ENCODE measurements at places on chromosomes 3 and 15.

GRCh38 chr15:80562846-80563245 is 132.3 kb upstream of the ABHD17C start:
- DNase-seq, result no peak

DNA sequence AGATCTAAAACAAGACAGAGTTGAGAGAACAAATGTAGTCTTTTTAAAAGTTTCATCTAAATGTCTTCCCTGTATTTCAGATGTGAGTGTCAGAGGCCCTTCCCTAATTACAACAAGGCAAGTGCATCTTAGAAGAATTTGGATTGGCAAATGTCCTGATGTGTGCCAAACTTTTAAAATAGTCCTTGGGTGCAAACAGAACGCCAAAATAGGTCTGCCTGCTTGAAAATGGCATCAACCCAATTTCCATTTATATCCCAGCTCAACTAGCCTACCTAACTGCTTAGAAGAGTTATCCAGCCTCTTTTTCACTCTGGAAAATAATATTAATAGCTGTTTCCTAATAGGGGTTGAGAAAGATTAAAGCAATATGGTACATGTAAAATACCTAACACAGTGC is 311.8 kb upstream of the ARRDC4 start:
- DNase-seq, result no peak

- no peak for DNase-seq
These were observed 51.8 kb downstream of the CHST2 start for GRCh38 chr3:143171141-143171980.

GRCh38 chr3:63847718-63848450 is 15.7 kb downstream of the THOC7 start:
- DNase-seq, result peak; percentile 49

- no peak for DNase-seq
These were observed 3.6 kb downstream of the PLCL2 start for GRCh38 chr3:16888356-16888755.

DNA sequence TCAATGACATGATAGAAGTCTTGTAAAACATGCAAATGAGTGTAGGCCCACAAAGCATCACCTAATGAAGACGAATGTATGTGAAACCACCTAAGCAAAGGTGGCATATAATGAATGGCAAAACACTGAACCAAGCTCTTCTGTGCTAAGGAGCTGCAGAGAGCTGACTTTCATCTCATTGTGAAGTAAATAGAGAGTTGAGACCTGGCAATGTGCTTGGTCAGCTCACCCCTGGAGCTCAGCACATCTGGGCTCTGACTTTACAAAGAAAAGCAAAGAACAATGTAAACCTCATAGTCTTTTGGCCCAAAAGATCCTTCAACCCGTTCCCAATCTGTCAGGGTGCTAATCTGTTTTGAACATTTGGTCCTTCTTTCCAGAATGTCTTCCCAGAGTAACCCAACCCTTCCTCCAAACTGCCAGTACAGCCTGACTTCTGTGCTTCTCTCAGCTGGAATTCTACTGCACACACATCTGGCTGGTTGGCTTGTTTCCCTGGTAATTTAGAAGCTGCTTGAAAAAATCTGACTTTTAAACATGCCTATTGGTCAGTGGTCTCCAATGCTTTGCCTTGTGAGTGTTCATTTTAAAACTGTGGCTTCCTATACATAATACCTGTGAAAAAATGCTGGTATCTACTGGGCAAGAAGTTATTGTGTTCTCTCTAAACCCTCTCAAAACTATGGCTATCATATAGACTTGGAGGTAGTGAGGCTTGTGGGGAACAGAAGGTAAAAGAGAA is 101.7 kb downstream of the CD200R1L start:
- DNase-seq, result no peak

- DNase-seq, result no peak
These were observed 8.3 kb upstream of the TXNRD3 start for GRCh38 chr3:126663257-126663656.

- no peak for DNase-seq
These were observed 9.1 kb upstream of the SLC9C1 start for GRCh38 chr3:112302881-112303763.

DNA sequence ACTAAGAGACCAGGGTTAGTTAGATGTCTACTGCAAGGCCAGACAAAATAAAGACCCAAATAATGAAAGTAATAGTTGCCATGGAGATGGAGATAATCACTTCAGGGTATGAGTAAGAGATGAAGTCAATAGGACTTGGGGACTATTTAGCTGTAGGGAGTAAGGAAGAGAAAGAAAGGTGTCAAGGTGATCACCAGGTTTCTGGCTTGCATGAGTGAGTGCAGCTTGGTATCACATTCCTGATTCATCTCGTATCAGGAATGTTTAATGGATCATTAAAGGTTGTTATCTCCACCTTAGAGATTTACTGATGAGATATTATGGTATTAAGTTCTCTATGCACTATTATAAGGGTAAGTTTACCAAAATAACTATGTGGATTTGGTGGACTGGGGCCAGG is 357.4 kb upstream of the ATP11B start:
- DNase-seq, result no peak

DNA sequence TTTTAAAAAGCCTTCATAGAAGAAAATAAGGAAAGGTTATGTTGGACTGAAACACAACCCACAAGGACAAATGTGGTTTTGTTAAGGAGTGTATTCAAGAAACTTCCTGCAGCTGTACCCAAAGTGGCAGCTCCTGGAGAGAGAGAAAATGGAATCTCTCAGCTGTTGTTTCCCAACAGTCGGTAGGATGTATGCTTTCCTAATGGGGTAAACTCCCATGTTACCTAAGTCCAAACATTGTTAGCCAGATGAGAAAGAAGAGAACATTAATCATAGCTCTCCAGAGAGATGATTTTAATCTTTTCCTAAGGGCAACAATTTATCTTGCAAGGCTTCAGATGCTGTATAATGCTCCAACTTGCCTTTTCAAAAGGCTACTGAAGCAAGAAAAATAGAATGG is 22.6 kb upstream of the TEX9 start:
- DNase-seq, result no peak

- no peak for DNase-seq
These were observed 399.6 kb upstream of the TBL1XR1 start for GRCh38 chr3:177596816-177597271.

DNA sequence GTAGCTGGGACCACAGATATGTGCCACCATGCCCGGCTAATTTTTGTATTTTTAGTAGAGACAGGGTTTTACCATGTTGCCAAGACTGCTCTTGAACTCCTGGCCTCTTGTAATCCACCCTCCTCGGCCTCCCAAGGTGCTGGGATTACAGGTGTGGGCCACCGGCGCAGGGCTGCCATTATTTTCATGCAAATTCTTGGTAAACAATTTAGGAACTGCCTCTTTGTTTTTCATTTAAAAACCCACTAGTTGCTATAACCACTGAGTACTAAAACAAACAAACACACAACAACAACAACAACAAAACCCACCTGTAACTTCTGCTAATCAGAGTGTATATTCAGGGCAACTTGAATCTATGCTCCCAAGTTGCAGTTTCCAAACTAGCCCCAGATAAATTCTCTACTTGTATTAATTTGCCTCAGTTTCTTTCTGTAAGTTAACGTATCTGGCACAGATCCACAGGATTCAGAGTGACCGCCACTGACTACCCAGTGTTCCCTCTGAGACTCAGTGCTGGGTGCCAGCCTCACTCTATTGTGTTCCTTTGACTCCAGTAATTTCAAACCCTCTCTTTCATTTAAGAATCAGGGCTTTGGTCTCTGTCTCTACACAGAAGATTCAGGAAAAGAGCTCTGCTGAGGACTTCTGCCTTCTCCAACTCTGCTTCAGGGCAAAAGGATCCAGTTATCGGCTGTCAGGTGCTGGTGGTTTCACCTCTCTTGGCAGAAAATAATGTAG is 18.6 kb upstream of the ZNF710 start:
- DNase-seq, result no peak

GRCh38 chr3:112137781-112138180 is 4.7 kb upstream of the GCSAM start:
- no peak for DNase-seq

- DNase-seq, result no peak
These were observed 15.7 kb upstream of the USF3 start for GRCh38 chr3:113712129-113712528.

GRCh38 chr15:75161106-75161916 is 40.4 kb upstream of the C15orf39 start:
- DNase-seq, result peak; percentile 66

GRCh38 chr15:69757186-69757585 is 304.6 kb downstream of the RPLP1 start:
- no peak for DNase-seq

- DNase-seq, result no peak
These were observed 1.2 kb downstream of the GPR176 start for GRCh38 chr15:39918688-39919385.

DNA sequence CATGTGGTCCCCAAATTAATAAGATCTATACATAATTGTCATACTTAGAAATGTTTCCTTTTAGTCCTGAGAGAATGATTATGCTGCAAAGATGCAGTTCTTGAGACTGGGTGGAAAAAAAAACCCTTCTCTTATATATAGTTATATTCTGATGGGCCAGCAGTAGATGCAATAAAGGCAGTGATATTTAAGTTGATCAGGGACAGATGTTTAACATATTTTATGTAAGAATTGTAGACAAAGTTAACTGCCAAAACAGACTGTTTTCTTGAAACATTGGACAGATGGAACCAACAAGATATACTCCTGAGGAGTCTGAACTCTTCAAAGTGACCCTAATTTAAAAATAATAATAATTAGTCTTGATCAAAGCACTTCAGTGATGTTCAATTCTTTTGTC is 172.0 kb upstream of the LRIG1 start:
- no peak for DNase-seq

- no peak for DNase-seq
These were observed 130.6 kb downstream of the LRIG1 start for GRCh38 chr3:66370179-66370578.

DNA sequence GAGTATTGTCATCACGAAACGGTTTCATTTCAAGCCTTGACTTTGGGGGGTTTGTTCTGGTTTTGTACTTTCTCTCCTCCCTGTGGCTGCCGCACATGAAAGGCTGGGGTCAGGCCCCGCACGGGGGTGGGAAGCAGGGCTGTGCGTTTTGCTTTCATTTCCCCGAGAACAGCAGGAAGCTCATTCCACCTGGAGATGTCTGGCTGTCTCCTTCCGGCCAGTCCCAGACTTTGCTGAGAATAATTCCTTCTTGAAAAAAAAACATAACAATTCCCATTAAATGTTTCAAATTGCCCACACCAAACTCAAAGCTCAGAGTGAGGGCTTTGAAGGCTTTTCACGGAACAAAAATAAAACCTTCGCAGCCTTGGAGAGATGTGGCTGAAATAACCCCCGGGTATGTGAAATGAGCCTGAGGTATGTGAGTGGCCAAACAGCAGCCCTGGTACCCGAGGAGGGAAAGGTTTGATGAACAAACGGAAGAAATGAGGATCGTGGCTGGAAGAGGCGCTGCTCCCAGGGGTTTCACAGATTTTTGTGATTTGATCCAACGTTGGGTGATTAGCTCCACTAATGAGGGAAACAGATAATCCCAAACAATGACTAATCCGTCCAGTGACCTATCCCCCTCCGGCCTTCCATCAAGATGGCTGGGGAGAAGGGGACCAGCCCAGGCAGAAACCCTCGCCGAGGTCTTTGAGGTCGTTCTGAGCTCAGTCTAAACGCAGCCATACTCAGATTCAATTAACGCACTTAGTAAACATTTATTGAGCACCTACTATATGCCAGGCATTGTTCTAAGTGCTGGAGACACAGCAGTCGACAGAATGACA is 126.9 kb upstream of the MEF2A start:
- no peak for DNase-seq

DNA sequence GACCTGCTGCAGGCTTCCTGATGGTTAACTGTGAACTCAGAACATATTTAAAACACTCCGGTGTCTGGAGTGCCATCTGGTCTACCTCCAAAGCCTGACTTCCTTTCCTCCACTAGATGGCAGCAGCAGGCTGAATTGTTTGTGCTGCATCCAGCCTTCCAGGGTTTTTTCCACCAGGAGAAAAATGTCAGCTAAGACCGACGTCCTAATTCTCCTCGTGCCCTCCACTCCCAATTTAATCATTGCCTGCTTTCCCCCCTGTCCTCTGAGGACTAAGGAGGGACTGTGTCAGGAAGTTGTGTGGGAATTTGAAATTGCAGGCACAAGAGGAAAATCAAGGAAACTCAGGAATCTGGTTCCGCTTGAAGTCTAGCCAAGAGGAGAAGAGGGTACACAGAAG is 165.2 kb upstream of the UMPS start:
- DNase-seq, result peak; percentile 86
